ENCODE measurements at places on chromosomes 2 and 18. TPM values are rescaled to one million over a fixed set of nuclear protein-coding genes. Genes with fewer than 3 reads are reported as not detected.
A peak's percentile ranks its signal among the peaks of the same experiment; 100 is the strongest.

DNA sequence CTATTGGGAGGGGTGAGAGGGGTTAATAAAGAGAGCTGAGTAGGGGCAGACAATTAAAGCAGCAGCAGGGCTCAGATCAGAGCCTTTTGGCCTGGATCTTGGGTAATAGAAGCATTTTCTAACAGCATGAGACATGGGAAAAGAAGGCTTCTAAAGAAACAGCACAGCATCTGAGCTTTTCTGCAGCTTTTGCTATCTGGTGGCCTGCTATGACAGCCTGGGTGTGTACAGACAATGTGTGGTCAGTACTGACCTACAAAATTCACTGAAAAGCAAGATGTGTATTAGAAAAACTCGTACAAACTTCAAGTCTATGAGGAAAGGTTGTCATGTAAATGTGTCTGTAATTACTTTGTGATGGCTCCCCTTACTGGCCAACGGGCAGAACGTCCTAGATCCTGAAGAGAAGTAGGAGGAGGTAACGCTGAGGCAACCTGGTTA lies 95.6 kb downstream of the GALNT3 start:
- no peak overlapping the region for H3K4me3 ChIP-seq
- no peak overlapping the region for H3K27ac ChIP-seq
- H3K4me1 ChIP-seq = no peaks in the 10 kb centered on the region

DNA sequence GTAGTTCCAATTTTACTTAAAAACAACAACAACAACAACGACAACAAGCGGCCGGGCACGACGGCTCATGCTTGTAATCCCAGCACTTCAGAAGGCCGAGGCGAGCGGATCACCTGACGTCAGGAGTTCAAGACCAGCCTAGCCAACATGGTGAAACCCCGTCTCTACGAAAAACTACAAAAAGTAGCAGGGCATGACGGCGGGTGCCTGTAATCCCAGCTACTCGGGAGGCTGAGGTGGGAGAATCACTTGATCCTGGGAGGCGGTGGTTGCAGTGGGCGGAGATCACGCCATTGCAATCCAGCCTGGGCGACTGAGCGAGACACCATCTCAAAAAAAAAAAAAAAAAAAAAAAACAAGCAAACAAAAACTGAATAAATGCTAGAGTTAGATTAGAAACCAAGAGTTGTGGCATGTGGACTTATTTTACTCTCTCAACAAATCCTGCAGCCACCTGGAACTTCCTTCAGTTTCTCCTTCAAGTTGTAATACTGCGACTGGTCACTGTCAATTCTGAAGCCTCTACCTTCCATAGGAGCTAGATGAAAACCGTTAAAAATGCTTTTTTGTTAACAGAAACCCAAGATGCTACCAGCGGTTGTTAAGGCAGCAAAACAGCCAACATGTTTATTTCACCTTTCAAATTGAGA lies 1.3 kb downstream of the ATP5F1A start:
- H3K27me3 ChIP-seq = no peaks in the 10 kb centered on the region
- peak overlapping the region; percentile 91 for H3K27ac ChIP-seq
- peaks cover 32% of the 10 kb centered on the region for H3K36me3 ChIP-seq
- peak overlapping the region; percentile 98 for H3K4me3 ChIP-seq
- DNase-seq = no peak

Gene CAPN14
- 1.3 TPM for total RNA-seq

Gene ILKAP
- 20.6 TPM for total RNA-seq

GRCh38 chr2:121530212-121530705 lies 421 bp upstream of the RNU4ATAC start:
- H3K27ac ChIP-seq = peak overlapping the region; percentile 91
- peak; percentile 94 for DNase-seq
- H3K27me3 ChIP-seq = no peaks in the 10 kb centered on the region
- H3K4me1 ChIP-seq = peaks cover 12% of the 10 kb centered on the region

DNA sequence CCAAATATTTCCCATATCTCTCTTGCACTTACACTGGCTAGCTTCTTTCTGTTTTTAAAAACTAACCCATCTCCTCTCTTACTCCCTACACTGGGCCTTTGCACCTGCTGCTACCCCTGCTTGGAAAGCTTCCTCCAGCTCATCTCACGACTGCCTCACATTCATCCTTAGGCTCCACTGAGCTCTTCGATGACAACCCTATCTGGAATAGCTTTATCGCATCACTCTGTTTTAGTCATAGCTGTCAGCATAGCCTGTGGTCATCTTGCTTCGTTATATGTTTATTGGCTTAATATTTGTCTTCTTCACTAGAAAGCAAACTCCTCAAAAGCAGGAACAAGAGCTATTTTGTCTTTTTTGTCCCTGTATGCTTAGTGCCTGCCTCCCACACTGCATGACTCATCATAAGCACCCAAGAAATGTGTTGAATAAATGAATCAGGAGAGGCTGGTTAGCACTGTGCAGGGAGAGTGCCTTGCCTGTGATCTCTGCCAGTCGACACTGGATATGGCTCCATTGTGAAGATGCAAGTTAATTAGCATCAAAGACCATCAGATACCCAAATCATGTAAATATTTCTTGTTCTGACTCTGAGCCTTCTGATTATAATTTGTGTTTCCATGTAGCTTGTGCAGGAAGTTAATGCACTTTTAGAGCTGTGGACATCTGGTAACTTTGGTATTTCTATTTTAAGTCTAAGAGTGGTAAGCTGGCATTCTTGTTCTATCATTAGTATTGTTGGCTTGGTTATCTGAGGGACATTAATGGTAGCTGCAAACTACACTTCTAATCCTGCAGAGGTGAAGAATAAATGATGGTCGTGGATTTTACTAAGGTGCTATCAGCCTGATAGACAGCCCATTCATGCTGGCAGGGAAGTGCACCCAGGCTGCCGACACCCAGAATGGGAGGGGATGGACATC lies 10.3 kb upstream of the DYTN start:
- H3K36me3 ChIP-seq = no peaks in the 10 kb centered on the region
- no peak for DNase-seq

- DNase-seq = no peak
- peaks cover 12% of the 10 kb centered on the region for H3K4me1 ChIP-seq
- no peaks in the 10 kb centered on the region for H3K27me3 ChIP-seq
- no peak overlapping the region for H3K4me3 ChIP-seq
Observed at GRCh38 chr2:31317396-31317795, 83.4 kb downstream of the EHD3 start.

Gene GLB1L
- 0.58 TPM for total RNA-seq
